Cerebellum (tissue), 4 donors: ENCODE measurements at places on chromosomes 12 and 14.
A peak's percentile ranks its signal among the peaks of the same experiment; 100 is the strongest.

DNA sequence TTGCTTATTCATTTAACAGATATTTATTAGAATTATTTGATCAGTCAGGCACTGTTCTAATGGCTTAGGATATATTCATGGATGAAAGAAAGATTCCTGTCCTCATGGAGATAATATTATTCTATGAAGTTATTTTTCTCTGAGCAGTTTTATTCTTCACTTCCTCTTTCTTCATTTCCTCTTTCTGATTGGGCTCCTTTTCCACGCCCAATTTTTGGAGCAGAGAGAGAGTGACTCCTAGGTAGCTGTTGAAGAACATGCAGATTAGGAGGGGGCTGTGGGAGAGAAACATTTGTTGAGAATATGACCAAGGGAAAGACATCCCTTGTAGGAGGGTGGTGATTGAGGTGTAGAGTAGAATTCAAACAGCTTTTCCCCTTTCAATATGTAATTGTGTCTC is 6.0 kb upstream of the YARS2 start:
- no peak for DNase-seq

DNA sequence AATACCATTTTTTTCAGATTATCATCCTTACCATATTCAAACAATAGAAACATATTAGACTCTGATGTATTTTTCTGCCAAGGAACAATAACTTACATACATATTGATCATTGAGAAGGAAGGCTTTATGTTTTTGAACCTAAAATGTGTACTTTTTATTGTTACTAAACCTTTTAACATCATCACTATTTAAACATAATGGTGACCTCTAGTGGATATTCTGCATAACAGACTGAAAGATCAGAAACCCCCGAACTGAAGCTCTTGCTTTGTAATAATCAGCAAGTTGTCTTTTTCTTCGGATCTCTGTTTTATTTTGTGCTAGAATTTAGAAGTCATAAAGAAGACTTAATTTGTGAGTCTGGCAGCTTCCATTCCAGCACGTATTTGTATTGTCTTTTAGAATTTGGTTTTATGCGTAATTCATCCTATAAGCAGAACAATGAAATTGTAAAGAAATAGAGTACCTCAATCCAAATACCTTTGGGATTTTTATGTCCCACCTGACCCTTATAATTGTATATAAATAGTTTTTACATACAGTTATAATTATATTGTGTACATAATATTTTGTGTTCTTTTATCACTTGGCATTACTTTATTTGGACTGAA is 125.9 kb upstream of the ATF1 start:
- DNase-seq, result peak; percentile 61

- DNase-seq, result no peak
Observed at GRCh38 chr14:91396959-91397815, 20.4 kb downstream of the CCDC88C start.

GRCh38 chr12:52884526-52885293 is 20.2 kb downstream of the KRT8 start:
- DNase-seq, result peak; percentile 50

DNA sequence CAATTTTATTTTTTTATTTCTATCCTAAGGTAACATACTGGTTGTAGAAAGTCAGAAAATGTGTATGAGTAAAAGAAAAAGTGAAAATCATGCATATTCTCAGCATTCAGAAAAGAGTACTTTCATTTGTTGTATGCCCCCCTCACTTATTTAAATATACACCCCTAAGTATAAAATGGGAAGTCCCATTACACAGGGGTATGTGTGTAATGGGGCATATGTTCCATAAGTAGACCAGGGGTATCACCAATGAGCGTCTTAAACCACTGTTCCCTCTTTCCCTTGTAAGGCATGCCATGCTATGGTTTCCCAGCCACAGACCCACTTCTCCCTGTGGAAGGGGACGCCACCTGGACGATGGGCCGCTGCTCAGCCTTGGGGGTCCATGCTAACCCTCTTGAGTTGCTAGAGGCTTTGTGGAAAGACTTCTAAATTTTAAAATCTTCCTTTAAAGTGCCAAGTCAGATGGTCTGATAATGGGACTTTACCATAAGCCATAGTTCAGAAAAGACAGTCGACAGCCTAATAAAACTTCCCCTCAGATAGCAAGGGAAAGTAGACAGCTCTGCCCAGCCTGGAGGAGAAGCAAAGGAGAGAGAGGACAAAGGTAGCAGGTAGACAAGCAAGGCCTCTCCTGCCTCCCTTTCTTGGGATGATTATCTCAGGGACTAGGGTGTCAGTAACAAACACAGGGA is 118.2 kb downstream of the ZFP36L1 start:
- DNase-seq, result no peak

DNA sequence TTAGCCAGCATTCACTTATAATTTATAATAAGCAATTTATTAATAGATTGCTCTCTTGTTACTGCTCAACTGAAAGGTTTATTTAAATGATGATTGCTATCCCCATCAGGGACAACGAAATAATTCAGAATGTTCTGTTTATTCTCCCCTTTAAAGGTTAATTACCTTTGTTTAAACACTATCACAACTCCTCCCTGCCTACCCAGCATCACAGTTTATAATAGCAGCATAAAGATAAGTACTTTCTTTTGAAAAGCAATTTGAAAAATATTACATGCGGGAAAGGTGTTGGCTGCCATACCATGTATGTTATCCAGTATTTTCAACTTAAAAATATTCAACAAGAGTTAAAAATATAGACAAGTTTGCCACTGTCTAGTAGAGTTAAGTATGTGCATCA is 30.6 kb downstream of the SCAF11 start:
- DNase-seq, result no peak

- no peak for DNase-seq
Observed at GRCh38 chr12:52041695-52042123, 9.5 kb upstream of the NR4A1 start.

DNA sequence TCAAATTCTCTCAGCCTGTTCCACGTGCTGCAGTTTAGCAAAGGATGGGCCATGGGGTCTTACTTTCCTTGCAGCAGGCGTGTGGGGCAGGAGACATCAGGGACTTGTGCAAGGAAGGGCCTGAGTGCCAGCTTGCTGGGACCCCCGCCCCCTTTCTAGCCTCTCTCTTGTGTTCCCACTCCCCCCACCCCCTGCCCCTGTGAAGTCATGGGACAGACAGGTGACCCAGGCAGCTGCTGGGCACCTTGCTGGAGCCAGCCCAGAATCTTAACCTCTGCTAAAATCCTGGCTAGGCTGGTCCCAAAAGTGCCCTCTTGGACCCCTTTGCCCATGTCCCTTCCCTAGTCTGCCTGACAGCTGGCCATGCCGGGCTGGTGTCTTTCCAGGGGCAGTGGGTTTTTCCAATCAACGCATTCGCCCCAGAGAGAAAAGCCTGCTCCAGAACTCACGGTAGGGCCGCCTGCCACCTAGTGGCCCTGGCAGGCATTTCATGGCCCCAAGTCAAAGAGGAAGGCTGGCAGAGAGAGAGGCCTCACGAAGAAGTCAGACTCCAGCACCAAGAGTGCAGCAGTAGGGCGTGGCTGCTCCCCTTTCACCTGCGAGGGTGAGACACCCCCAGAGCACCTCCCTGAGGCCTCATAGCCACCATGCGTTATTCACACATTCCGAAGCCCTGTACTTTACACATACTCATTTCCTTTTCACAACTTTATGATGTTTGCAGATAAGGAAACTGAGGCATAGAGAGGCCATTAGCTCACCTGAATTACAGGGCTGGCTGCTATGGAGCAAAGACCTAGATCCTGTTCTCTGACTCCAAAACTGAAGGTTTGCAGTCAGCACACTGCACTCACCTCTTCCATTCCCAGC is 67.4 kb downstream of the LGMN start:
- DNase-seq, result peak; percentile 72

DNA sequence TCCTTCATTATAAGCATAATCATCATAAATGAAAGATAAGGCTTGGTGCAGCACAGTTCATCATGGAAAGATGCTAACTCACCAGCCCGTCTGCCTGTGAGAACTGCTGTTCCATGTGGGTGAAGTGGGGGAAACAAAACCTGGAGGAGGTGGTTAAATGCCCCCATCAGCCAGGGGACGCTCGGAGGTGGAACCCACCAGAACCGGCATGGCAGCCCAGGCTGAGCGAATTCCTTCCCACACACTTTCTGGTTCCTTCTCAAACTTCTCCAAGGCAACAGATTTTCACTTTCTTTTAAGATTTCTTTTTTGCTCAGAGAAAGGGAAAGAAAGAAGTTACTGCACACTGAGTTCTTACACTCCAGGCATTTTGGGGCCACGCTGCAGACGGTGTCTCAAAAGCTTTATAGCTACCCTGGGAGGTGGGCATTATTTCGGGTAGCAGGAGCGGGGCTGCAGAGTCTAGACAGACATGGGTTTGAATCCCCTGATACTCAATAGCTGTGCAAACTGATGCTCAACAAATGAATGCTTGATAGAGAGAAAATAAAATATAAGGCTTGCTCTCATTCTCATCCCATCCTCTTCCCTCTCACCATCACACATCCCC is 190.7 kb downstream of the BCL11B start:
- no peak for DNase-seq
